ENCODE measurements at places on chromosomes 2 and 18.
A peak's percentile ranks its signal among the peaks of the same experiment; 100 is the strongest.

GRCh38 chr2:118223992-118224894, 136.0 kb downstream of the INSIG2 start:
- peak; percentile 1 for DNase-seq

DNA sequence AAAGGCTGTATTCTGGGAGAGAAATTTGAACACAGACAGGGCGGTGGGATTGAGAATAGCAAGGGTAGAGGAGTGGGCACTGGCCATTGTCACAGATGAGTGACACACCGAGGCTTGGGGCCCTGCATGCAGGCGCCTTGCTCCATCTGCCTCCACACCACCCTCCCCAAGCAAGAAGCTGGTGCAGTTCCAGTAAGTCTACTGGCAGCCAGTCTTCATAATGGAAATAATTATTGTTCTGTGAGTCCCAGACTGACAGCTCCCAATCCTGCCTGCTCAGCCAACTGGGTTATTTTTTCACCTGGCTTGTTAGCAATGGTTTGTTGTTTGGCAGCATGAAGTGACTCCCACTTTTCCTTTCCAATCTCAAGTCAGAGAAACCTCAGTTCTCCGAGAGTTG, 13.0 kb downstream of the TTC32 start:
- no peak for DNase-seq

DNA sequence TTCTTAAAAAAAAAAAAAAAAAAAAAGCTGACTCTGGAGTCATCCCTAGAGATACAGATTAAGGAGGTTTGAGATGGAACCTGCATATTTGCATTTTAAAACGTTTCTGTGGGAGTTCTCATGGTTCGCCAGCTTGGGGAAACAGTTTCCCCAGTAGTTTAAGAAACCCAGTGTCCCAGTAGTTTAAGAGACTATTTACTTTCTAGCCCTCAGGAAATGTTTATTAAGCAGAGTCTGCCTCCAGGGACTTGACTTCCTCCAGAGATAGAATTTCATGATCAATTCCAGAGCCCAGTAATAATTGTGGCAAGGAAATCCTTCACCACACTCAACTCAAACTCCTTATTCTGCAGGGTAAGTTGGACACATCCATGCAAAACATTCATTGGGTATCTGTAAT, 39.1 kb downstream of the DIPK1C start:
- no peak for DNase-seq

DNA sequence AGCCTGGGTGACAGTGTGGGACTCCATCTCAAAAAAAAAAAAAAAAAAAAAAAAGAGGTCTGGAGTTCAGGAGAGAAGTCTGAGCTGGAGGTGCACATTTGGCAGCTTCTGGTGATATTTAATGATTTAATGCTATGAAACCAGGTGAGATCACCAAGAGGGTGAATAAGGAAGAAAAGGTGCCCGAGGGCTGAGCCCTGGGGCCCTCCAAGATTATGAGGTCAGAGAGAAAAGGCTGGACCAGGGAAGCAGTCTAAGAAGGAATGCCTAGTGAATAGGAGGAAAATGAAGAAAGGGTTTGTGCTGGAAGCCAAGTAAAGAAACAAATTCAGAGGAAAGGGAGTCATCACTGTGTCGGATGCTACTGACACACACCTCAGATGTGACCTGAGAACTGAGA, 88.0 kb upstream of the PELI1 start:
- no peak for DNase-seq

DNA sequence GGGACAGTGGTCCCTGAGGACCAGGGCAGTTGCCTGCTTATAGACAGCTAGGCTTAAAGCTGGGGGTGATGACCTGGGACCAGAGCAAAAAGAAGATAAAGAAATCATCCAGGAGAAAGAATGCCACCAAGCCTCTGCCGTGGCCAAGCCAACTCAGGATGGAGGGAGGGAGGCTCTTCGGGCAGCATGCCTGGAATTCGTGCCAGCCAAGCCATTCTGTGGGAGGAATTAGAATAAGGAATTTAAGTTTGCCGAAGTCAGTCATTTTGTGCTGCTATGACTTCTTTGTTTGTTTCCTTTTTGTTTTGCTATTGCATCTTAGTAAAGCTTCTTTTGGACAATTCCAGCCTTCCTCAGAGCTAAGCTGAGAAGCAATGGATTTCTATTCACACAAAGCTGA, 124.1 kb downstream of the EN1 start:
- no peak for DNase-seq
